Aorta (tissue), 5 donors: ENCODE measurements at places on chromosomes 6 and 20. TPM values are rescaled to one million over a fixed set of nuclear protein-coding genes. Genes with fewer than 3 reads are reported as not detected.

- peak; percentile 87 for DNase-seq
Observed at GRCh38 chr20:40687384-40688128, 1.5 kb downstream of the MAFB start.

GRCh38 chr6:69456086-69456485 lies 340.7 kb downstream of the LMBRD1 start:
- DNase-seq = no peak

Gene UBE2C
- 1.9 TPM for total RNA-seq

Gene WFDC13
- not detected for total RNA-seq

- no peak for DNase-seq
Observed at GRCh38 chr6:105372849-105373182, 30.1 kb downstream of the PREP start.

GRCh38 chr20:36886859-36887751 lies 11.2 kb downstream of the TLDC2 start:
- peak; percentile 88 for DNase-seq

GRCh38 chr6:112591329-112591728 lies 244.2 kb downstream of the RFPL4B start:
- DNase-seq = no peak

- no peak for DNase-seq
Observed at GRCh38 chr6:153511896-153512496, 380.9 kb upstream of the RGS17 start.

Gene C6orf118
- not detected for total RNA-seq

DNA sequence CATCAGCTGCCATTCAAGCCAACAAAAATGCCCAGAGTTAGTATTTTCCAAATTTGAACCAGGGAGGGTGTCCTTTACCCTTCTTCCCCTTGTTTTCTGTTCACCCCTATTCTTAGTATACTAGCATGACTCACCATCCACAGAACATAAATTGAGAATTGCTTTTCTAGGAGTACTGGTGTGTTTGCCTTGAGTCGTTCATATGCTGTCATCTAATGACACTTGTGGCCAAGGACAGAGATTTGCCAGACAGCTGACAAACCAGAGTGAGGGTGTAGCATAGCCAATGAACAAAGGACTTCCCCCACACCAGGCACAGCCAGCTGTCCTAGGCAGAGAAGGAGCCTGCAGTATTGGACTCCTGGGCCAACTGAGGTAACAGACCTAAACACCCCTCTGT lies 62.2 kb downstream of the FILIP1 start:
- DNase-seq = no peak

- DNase-seq = no peak
Observed at GRCh38 chr6:84263557-84263956, 36.1 kb upstream of the CEP162 start.

DNA sequence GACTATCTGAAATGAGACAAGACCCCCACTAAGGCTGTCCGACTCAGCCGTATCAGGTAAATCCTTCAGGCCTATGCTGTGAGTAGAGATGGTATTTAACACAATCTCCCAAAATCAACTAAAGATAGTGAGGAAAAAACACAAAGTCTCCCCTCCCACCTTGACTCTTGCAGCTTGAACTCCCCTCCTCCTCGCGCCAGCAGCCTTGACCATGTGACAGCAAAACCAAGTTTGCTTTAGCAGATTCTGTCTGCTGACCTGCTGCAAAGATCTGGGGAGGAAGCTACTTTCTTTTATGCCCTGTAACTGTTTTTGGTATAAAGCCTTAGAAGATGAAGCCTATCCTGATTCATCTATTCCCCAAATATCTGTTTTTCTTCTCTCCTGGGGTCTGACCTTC lies 509.5 kb downstream of the CDH26 start:
- DNase-seq = no peak

Gene ZBTB46
- total RNA-seq = 17.4 TPM
